ENCODE measurements at places on chromosomes 4 and X.
A peak's percentile ranks its signal among the peaks of the same experiment; 100 is the strongest.

- H3K27ac ChIP-seq, result no peak overlapping the region
- H3K4me1 ChIP-seq, result no peaks in the 10 kb centered on the region
- no peaks in the 10 kb centered on the region for H3K27me3 ChIP-seq
- H3K4me3 ChIP-seq, result no peak overlapping the region
- DNase-seq, result no peak
- H3K36me3 ChIP-seq, result no peaks in the 10 kb centered on the region
Observed at GRCh38 chr4:15020502-15021286, 18.4 kb downstream of the CPEB2 start.

- no peaks in the 10 kb centered on the region for H3K36me3 ChIP-seq
- no peak for DNase-seq
- no peaks in the 10 kb centered on the region for H3K4me1 ChIP-seq
- no peak overlapping the region for H3K27ac ChIP-seq
- no peak overlapping the region for H3K4me3 ChIP-seq
Observed at GRCh38 chrX:51795136-51795535, 51.9 kb downstream of the GSPT2 start.

DNA sequence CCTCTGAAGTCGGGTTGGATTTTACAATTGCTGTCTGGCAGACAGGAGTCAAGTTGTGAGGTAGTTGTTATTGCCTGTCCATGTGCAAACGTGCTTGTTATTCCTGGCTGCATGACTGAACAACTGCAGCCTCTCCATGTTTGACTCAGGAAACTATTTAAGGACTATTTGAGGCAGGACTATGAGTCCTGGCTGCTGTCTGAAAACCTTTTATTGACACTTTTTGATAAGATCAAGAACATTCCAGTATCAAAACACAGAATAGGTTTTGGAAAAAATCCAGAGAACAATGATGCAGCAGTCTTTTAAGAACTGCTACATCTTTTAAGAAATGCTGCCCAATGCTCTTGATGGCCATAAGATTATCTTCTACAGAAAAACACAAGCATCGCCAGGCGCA lies 10.0 kb upstream of the SPRY1 start:
- H3K4me3 ChIP-seq, result no peak overlapping the region
- DNase-seq, result no peak
- H3K27ac ChIP-seq, result no peak overlapping the region
- H3K27me3 ChIP-seq, result no peaks in the 10 kb centered on the region
- no peaks in the 10 kb centered on the region for H3K36me3 ChIP-seq

DNA sequence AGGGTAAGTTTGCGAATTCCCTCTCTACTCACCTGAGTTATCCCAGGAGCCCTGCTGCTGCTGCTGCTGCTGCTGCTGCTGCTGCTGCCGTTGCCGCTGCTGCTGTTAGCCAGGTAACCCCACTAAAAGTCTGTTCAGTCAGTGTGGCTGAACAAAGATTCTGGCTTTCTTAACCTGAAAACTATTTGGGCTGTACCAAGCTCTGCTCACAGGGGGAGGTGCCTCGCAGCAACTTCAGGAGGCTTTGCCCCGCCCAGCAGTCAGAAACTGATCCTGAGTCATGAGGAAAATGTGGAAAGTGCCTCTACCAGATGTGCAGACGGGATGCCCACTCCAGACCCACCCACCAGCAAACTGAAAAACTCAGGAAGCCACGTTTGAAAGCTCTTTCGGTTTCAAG lies at the start of gene CAPN6:
TSS of gene CAPN6 (minus strand) at position 145 of the 400 bp plus-strand sequence. CDS start 6,547 bp downstream, outside the sequence.
- no peaks in the 10 kb centered on the region for H3K4me1 ChIP-seq
- no peaks in the 10 kb centered on the region for H3K27me3 ChIP-seq
- peak; percentile 16 for DNase-seq

DNA sequence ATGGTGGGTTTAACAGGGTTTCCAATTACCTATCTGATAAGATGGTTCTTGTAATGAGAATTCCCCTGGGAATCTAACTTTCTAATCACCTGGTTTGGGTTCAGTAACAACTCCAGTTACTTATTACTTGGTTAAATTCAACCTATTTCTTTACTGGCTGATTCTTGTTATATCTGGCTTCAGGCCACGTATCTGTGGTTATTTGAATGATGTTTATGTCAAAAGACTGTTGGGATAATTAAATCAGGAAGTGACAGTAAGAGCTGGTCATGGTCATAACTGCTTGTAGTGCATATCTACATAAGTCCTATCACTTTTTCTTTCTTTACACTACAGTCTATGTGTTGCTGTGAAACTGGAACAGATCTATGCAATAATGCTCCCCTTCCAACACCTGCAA lies 108.1 kb downstream of the MID1 start:
- no peaks in the 10 kb centered on the region for H3K36me3 ChIP-seq
- H3K27me3 ChIP-seq, result no peaks in the 10 kb centered on the region
- H3K4me3 ChIP-seq, result no peak overlapping the region
- H3K27ac ChIP-seq, result no peak overlapping the region

DNA sequence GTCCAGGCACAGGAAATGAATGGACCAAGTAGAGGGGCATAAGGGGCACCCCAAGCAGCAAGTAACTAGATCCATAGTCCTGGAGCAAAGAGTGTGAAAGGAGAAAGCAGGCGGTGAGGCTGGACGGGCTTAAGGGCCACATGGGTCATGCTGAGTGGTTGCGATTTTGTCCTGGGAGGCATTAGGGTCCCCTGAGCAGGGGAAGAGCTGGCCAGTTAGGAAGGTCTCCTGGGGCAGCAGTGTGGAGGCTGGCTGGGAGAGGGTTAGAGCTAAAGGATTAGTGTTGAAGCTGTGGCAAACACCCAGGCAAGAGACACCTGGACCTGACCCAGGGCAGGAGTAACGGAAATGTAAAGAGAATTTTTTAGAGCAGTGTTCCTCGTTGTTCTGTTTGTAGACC lies 26.5 kb downstream of the MYOZ2 start:
- no peaks in the 10 kb centered on the region for H3K27me3 ChIP-seq
- no peaks in the 10 kb centered on the region for H3K36me3 ChIP-seq
- no peak overlapping the region for H3K27ac ChIP-seq
- no peak for DNase-seq
- no peaks in the 10 kb centered on the region for H3K4me1 ChIP-seq
